ENCODE measurements at places on chromosomes 6 and 20.

DNA sequence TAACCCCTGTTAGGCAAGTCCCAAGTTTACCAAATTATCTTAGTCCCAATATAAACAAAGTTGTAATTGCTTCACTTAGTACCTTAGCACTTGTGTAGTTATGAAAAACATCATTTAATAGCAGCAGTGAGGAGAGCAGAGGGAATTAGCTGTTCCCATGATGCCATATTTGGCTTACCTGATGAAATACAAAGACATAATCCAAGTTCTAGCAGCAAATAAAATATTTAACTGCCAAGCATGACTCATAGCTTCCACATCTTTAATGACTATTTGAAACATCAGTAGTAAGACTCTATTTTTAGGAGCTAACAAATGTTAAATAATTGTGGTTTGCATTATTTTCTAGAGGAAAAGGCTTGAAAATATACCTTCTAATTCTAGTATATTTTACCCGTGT, 94.0 kb upstream of the MCHR2 start:
- no peak for DNase-seq

GRCh38 chr6:36985417-36985807, 584 bp downstream of the MTCH1 start:
- DNase-seq = no peak

DNA sequence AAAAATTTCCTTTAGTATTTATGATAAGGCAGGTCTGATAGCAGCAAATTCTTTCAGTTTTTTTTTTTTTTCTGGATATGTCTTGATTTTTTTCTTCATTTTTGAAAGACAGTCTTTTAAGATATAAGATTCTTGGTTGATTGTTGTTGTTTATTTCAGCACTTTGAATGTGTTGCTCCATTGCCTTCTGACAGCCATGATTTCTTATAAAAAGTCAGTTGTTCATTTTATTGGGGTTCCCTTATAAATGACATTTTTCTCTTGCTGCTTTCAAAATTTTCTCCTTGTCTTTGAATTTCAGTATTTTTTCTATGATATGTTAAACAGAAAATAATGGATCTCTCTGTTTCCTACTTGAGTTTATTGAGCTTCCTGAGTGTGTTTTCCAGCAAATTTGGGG, 152.3 kb downstream of the ISM1 start:
- no peak for DNase-seq

GRCh38 chr6:67933278-67933677, 701.8 kb upstream of the ADGRB3 start:
- peak; percentile 26 for DNase-seq

DNA sequence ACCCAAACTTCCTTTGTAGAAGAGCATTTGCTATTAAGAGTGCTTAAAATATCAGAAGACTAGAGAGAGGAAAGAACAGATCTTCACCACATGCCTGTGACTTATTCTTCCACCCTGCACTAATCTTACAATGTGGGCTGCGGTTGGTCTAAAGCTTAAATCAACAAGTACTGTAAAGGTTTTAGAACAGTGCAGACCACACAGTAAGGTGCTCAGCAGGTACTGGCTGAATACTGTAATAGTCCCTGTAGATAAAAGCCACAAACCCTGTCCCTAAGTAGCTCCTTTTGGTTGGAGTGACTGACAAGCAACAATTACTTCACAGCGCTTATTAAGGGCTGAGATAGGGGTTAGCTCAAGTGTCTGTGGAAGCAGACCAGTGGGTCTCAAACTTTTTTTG, 972 bp upstream of the PHF3 start:
- DNase-seq = peak; percentile 14

DNA sequence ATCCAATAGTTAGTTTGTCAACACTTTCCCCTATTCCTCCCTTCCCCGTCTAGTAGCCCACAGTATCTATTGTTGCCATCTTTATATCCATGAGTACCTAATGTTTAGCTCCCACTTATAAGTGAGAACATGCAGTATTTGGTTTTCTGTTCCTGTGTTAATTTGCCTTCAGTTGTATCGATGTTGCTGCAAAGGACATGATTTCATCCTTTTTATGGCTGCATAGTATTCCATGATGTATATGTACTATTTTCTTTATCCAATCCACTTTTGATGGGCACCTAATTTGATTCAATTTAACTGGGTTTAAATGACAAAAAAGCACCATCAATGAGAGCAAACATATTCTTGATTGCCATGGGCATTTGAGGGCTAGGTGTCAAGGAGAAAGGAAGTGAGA, 321.5 kb upstream of the TBX18 start:
- DNase-seq = no peak

GRCh38 chr20:62212299-62212698, 7.8 kb downstream of the HRH3 start:
- no peak for DNase-seq

DNA sequence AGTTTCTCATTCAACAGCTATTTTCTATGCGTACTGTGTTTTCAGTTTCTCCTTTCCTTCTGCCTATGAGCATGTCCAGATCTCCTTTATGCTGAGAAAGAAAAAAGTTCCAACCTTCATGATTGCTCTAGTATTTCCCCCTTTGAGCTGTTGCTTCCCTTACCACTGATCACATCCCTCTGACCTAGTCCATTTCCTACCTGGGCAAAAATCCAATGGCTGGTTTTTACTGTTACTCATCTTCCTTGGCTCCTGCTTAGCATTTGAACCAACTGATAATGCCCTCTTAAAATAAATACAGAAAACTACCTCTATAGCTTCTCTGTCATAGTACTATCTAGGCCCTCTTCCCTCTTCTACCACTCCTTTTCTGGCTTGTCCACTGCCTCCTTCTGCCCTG, 6.0 kb downstream of the RFX6 start:
- no peak for DNase-seq

DNA sequence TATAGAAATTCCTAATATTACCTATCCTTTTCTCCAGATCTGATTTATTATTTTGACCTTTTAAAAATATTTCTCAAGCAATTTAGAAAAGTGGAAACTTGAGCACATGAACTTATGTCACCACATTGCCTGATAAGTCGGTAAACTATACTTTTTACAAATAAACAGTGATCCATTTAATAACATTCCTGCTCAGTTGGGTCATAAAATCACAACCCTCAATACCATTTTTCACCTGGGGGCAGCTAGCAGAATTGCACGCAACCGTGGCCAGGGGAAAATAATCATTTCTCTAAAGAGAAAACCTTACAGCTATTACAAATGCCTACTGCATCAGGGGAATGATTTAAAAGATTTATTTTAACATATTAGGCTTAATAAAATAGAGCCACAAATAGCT, 614.5 kb downstream of the PHF3 start:
- no peak for DNase-seq

- no peak for DNase-seq
Observed at GRCh38 chr20:17128206-17128605, 98.6 kb upstream of the PCSK2 start.

- DNase-seq = peak; percentile 88
Observed at GRCh38 chr6:42162384-42162783, 10.8 kb upstream of the GUCA1A start.

- DNase-seq = no peak
Observed at GRCh38 chr6:129488313-129488712, 221.7 kb downstream of the ARHGAP18 start.

DNA sequence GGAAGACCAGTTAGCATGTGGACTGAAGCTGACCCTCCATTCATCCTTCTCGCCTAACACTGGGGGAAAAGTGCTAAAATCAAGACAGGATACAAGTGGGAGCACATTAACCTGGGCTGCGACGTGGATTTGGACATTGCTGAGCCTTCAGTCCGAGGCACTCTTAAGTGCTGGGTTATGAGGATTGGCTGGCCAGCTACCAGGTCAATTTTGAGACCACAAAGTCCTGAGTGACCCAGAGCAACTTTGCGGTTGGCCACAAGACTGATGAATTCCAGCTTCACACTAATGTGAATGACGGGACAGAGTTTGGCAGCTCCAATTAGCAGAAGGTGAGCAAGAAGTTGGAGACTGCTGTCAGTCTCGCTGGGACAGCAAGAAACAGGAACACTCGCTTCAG, 20.7 kb downstream of the FUCA2 start:
- DNase-seq = no peak

DNA sequence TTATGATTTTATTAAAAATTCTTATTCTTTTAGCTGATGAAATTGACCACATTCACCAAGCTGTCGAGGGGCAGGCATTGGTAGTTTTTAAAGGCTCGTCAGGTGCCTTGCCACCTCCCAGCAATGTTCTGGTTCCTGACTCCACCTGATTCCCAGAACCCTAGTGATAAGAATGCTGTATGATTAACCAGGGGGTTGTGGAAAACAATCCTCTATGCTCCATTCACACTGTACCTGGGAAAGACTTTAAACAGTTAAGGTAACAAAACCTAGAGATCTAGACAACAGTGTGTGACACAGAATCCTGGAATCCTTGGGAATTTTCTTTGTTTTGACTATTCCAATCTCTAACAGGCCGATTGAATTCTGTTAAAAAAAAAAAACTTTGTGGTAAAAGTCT, 165.7 kb upstream of the OLIG3 start:
- DNase-seq = no peak

- no peak for DNase-seq
Observed at GRCh38 chr6:104509355-104509754, 350.4 kb downstream of the HACE1 start.

DNA sequence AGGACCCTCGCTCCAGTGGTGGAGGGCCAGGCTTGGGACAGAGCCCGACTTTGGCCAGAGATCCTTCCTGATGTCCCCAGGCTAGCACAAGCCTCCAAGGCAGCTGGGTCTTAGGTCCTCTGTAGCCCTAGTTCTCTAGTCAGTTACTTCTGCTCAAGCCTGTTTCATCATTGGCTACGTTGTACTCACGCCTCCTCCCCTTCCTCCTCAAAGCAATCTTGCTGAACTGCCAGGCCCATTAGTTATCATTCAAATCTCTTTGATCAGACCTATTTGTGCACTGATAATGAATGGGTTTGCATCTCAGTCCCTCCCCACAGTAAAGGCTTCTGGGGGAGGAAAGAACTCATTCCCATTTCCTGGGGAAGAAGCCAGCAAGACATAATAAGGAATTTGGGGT, 256.8 kb downstream of the NFATC2 start:
- DNase-seq = no peak

DNA sequence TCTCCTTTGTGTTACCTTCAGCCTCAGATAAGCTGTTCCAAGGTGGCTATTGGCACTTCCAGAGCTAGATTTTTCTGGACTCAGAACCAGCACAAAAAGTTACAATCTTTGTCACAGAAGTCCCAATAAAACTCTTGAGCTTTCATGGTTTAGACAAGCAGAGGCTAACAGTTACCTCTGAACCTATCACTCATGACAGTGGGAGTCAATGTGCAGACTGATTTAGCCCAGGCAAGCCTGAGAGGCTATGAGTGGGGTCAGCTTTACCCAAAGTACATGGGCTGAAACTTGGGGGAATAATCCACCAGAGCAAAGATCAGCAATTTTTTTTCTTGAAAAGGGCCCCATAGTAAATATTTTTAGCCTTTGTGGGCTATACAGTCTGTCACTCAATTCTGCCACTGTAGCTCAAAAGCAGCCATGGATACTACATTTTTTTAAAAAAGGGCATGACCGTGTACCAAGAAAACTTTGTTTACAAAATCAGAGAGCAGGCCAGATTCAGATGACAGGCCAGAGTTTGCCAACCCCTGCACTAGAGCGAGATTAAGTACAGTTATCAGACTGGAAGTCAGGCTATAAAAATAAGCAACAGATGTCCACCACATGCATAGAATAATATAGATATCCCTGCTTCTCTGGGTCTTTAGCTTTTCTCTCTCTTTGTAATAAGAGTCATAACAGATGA, 20.0 kb downstream of the CCN2 start:
- no peak for DNase-seq

DNA sequence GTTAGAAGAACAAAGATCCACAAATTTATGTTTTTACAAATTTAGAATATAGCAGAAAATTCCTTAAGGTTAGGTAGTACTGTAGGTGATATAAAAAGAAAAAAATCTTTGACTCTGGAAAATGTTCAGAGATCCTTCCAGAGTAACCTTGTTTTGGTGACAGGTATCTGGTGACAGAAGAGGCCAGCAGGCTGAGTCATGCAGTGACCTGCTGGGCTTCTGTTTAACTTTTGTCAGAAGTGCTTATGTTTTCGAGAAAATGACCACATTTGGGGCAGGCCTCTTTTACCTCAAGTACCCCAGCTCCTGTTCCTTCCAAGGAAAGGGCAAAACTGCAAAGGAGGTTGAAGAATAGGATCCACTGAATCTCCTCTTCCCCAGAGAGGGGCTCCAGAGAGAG, 10.5 kb upstream of the CLDN20 start:
- DNase-seq = no peak

GRCh38 chr6:25062070-25062811, 126.5 kb upstream of the RIPOR2 start:
- DNase-seq = no peak
